CD4-positive, alpha-beta T cell treated with Interleukin-4 for 4 hours (primary cell): ENCODE measurements at places on chromosomes 7 and 10.

DNA sequence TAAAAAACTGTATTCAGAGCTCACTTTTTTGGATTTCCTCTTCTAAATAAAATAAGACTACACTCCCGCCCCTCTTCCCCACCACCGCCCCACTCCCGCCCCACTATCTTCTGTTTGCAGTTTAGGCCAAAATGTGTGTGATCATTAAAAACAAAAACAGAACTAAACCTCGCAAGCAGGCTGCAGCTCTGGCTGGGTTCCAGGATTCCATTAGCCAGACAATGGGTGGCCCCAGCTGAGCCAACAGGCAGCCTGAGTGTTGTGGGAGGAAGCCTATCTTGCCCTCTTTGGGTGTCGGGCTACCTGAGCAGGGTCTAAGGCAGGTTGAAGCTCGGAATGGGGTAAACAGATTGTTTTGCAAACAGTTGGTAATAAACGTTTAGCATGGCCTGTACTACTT is 41.7 kb downstream of the ARL4A start:
- no peak for DNase-seq

DNA sequence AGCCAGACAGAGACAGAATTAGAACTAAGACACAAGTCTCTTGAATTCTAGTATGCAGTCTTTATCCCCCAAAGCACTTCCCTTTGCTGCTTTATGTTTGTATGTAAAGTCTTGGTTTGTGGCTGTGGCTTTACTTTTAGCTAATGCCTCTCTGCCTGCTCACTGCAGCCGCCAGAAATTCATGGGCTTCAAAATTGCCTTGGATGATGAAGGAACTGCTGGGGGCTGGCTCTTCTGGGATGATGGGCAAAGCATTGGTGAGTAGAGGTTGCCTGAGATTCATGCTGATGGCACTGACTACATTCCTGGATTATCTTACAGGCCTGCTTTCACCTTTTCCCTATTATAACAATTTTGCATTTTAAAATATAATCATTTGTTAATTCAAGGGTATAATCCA is 10.9 kb upstream of the MGAM2 start:
- no peak for DNase-seq

- no peak for DNase-seq
Observed at GRCh38 chr10:71075759-71076472, 136.5 kb upstream of the UNC5B start.

- DNase-seq = no peak
Observed at GRCh38 chr10:20975236-20975635, 78.1 kb upstream of the NEBL start.

DNA sequence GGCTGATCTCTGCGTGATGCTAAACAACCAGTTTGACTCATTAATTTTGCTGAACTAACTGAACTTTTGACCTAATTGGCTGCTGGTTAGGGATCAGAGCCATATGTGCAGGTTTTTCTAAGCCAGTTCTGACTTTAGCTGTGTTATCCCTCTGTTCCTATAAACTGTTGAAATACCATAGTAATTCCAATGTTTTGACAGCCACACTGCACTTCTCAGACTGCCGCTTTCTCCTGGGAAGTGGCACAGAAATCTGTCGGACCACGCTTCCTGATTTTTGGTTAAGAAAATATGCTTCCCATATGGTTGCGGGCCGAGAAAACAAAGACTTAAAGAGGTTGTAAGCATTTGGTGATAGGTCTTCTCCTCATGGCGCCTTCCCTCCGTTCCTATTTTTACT is 42.3 kb downstream of the TBXAS1 start:
- no peak for DNase-seq

GRCh38 chr7:98107313-98107721 is 655 bp downstream of the LMTK2 start:
- no peak for DNase-seq

DNA sequence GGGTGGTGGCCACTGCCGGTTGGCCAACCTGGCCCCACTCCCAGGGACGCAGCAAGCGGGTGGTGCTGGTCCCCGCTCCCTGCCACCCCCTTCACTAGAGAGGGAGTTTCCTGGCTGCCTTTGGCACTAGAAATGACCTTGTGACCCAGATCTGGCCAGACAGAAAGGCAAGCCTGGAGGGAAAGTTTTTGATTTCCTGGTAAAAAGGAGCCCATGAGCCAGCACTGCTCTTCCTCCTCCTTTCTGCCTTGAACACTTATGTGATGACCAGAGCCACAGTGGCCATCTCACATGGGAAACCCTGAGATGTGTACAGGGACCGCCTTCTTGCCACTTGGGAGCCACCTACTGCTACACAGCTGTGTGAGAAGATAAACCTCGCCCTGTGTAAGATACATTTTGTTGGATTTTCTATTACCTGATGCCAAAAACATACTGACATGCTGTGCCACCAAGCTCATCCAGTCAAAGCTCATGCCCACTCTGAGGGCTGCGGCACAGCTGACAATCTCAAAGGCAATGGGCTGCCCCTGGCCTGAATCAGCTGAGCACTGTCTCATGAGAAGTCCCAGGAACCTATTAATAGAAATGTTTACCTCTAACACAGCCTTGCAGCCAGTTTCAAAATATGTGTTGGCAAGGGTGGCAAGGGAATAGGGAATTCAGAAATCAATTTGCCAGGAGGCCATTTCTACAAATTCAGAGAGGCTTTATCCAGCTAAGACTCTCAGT is 94.0 kb downstream of the CYTH3 start:
- DNase-seq = no peak

GRCh38 chr10:67955614-67956013 is 71.2 kb downstream of the SIRT1 start:
- DNase-seq = no peak

DNA sequence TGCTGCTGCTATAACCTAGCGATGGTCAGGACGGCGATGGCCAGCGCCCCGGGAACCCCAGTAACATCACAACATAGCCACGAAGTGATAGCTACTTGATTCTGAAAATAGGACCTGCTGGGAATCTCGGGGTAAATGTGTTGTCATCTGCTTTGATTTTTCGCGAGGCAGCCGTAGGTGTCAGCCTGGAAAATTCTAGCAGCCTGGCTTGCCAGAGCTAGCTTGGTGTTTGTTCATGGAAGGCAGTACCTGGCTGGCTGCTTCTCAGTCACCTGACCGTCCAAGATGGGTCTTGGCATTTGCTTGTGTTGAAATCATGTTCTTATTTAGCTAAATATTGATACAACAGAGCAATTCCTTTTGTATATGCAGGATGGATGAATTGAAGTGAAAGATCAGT is 82.4 kb upstream of the BTBD16 start:
- DNase-seq = no peak

GRCh38 chr7:150923196-150923595 is 54.9 kb downstream of the KCNH2 start:
- DNase-seq = no peak

GRCh38 chr10:1476455-1476803 is 260.9 kb downstream of the ADARB2 start:
- DNase-seq = no peak

DNA sequence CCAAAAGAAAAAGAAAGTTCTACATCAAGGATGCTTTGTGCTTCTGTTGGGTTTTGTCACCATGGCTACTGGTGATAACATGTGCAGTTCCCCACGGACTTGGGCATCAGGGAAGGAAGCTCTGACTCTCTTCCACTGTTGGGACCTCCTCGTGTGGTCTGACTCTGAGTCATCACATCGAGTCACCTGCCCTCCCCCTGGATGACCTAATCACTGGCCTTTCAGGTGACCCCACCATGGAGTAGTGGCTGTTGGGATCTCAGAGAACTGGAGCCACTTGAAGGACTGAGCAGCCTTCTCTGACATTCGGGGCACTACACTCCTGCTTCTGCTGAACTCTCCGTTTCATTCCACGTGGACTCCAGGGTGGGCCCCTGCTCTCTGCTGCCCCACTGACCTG is 60.8 kb upstream of the DOCK1 start:
- DNase-seq = no peak

- DNase-seq = no peak
Observed at GRCh38 chr7:79282882-79283602, 170.4 kb downstream of the MAGI2 start.

DNA sequence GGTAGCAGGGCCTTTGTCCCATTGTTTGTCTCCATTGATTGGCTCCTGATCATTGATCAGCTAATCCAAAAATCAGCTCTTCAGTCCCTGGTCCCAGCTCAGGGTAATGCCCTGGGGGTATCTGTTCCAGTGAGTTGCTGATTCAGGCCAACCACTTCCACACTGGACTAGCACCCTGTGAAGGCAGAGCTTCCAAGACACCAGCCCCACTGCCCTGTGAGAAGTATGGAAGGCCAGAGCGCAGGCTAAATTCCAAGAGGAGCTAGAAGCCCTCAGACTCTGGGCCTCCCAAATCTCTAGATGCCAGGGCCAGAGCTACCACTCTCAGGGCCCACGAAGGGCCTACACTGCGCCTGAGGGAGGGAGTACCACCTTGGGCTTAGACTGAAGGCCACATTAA is 10.4 kb downstream of the TMEM72 start:
- DNase-seq = no peak

DNA sequence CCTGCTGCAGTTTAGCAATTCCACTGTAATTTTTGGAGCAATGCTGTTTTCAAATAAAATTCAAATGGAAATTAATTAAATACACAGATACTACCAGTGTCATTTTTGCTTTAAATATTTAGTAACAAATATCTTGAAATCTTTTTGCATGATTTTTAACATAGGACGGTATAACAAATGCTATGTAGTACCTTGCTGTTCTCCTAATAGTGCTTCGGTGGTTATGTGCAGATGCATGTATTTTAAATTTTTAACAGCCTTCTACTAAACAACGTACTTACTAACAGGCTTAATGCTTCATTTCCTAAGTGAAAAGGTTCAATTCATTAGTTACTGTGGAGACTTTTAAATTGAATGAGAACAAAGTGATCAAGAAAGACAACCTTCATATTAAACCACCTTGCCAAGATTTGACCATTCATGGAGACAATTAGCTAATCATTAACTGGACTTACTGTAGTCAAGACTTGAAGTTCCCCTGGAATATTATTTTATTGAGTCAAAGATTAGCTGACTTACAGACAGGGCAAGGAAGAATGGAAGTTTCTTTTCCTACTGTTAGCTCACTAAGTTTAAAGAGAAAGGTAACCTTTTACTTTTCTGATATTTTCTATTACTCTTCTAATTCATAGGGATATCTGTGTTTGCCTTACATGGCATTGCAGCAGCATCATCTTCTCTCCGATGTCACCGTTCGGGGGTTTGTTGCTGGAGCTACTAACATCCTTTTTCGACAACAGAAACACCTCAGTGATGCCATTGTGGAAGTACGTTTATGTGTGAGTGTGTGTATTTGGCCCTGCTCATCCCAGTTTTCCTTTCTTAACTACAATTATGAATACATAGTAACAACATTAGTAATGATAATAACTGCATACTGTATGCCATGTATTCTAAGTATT is 74.3 kb downstream of the AVL9 start:
- DNase-seq = no peak

DNA sequence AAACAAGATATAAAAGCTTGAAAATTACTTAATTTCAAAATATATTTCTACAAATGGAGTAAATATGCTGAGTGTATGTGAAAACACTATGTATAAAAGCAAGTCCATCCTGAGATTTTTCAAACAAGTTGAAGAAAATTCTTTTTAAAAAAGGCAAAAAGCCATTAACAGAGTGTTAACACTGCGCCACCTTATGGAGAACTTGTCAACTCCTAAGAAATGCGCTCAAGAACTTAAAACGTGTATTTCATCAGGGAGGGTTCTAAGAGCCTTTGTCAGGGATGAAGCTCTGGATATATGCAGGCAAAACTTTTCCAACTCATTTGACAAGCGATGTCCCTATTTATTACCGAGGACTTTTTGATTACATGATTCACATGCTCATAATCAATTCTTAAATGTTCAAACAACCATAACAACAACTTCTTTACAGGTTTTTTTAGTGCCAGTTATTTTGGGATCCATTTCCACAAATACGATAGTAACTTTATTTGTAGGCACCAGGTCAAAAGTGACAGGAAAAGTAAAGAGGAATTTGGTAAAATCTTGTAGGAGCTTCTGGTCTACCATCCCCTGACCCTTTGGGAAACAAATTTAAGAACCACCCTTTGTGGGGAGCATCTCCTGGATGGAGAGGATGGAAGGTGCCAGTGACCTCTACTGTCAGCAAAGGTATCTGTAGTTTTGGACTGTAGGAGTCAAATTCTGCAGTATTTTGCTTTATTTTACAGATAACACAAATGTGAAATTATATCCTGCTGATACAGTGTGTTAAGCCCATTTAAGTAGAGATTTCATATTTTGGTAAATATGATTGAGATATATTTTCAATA is 23.2 kb downstream of the CALCR start:
- no peak for DNase-seq

DNA sequence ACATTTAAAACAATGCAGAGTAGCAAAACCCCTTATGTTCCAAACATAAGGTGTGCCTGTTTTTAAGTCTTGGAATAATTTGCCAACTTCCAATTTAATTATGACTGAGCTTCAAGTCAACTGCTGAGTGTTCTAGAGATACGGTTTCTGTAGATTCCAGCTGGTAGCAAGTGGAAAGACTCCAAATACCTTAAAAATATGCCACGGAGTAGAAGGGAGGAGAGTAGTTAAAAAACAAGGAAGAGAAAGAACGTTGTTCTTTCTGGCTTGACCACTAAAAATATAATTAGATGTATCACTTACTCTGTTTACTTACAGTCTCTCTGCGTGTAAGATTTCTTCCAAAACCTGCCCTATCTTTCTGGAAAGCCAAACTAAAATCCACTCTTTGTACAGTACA is 24.5 kb upstream of the ABLIM1 start:
- no peak for DNase-seq

DNA sequence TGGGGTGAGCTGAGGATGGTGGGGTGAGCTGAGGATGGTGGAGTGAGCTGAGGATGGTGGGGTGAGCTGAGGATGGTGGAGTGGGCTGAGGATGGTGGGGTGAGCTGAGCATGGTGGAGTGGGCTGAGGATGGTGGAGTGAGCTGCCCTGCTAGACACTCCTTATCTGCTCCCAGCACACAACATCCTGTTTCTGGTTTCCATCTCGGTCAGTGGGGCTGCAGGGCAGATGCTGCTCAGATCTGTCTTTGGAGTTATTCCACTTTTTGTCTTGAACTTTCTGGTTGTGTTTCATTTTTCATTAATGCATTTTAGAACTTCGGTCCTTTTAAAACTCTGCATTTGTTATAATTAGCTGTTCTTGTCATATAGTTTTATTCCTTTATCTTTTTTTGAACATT is 67.9 kb upstream of the ANTXRL start:
- DNase-seq = no peak

- no peak for DNase-seq
Observed at GRCh38 chr10:46514899-46515298, 41.6 kb downstream of the GPRIN2 start.

DNA sequence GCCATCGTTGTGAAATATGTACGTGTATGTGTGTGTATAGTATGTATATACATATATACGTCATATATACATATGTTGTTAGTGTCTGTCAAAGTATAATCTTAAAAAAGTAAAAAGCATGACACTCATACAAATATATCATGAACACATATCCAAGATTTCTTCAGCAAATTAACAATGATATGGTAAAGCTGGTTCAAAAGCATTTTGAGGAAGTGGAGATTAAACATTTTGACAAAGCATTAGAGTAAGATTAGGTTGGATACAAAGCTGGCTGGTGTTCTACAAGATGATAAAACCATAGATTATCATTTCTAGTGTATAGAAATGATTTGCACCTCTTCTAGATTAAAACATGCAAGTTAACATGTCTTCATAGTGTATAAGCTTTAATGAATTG is 771 bp upstream of the NUDCD3 start:
- no peak for DNase-seq

GRCh38 chr10:94005050-94005449 is 11.3 kb downstream of the PLCE1 start:
- DNase-seq = no peak
